ENCODE measurements at places on chromosomes 7 and 10.

GRCh38 chr7:138396251-138397070 lies 63.6 kb upstream of the TRIM24 start:
- DNase-seq = no peak

DNA sequence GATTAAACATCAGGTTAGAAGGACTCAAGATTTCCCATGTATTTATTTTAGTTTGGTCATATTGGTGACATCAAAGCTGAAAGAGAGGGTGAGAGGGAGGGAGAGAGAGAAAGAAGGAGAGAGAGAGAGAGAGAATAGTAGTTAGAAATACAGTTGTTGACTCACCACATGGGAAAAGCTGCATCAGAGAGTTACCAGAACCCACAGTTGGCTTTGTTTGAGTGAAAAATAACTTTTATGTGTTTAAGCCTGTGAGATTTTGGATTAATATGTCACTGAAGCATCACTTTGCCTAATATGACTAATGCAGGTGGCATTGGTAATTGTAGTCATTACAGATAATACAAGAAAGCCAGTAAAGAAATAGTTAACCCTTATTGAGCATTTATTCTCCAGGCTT lies 303.9 kb downstream of the REEP3 start:
- no peak for DNase-seq

DNA sequence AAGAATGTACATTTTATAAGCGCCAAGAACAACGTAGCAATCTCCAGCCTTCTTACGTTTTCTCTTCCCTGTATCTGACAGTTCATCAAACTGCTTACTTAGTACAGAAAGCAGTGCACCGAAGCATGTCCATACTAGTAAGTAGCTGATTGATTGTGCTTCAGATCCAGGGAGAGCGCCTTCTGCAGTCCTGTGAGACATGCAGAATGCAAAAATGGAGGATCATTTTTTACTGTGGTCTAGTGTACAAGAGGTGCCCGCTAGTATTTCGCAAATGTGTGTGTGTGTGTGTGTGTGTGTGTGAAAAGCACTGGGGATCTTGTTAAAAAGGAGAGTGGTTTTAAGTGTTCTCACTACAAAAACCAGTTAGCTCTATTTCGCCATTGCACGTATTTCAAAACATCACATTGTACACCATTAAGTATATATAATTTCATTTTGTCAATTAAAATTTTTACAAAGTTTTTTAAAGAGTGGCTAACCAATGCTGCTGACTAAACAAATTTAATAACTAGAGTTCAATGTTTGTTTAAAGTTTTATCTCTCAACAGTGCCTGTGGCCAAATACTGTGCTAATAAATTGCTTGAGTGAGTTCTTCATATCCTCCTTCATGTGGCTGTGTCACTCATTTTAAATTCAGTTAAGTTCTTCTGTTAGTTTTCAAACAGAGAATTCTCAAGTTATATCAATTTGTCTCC lies 99.6 kb downstream of the ZMYND11 start:
- DNase-seq = no peak

DNA sequence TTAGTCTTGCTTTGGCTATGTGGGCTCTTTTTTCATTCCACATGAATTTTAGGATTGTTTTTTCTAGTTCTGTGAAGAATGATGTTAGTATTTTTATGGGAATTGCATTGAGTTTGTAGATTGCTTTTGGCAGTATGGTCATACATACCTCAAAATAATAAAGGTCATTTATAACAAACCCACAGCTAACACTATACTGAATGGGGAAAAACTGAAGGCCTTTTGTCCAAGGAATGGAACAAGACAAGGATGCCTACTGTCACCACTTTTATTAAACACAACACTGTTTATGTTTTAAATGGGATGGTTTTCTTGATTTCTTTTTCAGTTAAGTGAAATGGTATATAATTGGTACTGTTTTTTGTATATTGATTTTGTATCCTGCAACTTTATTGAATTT lies 84.3 kb downstream of the CCDC7 start:
- no peak for DNase-seq

DNA sequence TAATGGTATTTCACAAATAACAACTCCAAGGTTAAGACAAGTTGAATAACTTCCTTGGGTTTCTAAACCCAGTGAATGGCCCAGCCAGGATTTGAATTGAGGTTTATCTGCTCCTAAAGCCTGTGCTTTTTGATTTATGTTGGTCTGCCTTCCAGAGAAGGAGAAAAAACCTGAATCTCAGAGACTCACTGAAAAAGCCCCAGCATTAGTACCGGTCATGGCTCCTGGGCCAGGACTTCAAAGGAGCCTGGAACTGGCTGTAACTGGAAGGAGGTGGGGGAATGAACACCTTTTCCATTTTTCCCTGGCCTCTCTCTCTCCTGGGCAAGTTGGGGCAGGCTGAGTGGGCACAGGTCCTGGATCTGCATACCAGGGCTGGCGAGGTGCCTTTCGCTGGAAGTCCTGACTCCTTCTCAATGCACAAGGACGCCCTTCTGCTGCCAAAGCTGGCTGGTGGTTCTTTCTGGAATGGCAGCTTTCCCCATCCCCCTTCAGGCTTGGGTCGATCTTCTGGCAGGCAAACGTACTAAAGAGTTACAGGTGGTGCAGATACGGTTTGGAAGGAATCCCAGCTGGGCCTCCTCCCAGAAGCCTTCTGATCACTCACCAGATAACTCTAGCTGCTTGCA lies 268.2 kb downstream of the PTEN start:
- no peak for DNase-seq

DNA sequence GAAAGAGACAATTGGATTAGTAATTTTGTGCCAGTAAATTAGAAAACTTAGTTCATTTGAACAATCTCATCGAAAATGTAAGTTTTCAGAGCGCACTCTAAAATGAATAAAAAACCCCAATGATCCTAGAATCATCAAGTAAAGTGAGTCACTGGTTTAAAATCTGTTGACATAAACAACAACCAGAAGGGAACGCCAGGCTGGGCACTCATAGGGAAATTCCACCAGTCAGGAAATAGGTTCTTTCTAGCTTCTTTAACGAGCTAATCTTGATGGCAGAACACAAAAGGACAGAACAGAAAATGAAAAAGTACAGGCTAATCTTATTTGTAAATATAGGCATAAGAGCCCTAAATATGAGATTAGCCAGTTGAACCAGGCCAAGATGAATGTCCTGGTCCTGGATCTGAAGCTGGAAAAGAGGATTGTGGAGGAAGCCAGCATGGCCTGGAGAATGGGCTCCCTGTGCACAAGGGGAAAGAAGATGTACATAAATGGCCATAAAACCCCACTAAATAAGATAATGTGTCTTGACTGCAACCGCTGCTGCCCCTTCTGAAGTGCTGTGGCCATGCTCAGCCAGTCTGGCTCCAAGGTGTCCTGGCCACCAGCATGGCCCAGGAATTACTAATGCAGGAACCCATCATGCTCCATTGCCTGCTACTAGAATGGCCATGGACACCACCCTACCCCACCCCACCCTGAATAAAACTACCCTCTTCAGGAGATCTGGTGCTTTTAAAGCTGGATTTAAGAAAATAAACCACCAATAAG lies 114.0 kb downstream of the WDFY4 start:
- no peak for DNase-seq

DNA sequence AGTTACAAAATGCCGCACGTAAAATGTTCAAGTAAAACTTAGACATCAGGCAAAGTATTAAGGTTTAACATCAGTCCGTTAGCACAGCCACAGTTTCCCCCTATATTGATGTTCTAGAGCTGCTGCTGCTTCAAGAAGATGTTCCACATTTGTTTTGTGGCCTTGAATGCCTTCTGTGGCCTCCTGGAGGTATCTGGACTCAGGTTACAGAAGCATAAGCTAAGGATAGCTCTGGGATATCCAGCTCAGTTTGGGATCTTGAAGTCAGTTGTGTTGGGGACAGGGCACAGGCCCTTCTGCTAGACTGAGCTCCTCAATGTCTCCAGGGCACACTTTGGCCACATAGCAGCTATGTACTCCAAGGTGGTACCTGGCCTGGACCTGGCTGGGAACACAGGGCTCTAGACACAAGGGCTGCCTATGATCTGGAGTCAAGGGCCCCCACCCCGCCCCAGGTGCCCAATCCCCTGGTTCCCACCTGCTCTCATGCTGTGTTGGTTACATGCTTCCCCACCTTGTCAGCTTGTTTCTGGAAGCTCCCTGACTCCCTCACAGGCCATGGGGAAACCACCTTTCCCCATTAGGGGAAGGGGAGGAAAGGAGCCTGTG lies 4.7 kb downstream of the PYROXD2 start:
- DNase-seq = no peak

DNA sequence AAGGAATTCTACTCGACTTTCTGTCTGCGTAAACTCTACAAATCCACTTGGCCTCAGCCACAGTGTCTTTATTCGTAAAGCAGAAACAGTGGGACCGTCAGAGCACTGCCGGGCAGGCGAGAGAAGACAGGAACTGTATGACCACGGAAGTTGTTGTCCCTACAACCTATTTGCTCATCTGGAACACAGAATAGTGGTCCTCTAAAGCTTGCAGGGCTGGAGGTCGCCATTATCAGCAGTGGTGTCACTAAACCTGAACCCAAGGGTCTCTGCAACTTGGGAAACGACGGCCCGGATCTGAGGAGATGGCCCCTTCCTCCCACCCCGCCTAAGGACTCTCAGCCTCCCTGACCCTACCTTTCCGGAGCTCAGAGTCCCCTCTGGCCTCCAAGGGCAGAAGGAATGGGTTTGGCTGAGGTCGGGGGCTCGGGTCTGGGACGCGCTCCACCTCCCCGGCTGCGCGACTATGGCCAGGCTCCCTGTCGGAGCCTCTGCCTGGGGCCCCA lies 442 bp downstream of the STYXL1 start:
- no peak for DNase-seq

DNA sequence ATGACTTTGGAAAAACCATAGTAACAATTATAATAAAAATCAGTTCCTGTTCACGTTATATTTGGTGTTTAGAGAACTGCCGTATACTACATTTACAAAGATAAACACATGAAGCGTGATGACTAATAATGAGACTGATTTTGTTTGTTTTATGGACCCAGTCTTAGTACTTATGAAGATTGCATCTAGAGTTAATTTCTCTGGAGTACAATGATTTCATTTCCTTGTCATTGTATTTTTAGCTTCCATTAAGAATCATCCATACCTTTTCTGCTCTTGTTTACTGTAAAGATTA lies 2.9 kb downstream of the RBM20 start:
- no peak for DNase-seq

DNA sequence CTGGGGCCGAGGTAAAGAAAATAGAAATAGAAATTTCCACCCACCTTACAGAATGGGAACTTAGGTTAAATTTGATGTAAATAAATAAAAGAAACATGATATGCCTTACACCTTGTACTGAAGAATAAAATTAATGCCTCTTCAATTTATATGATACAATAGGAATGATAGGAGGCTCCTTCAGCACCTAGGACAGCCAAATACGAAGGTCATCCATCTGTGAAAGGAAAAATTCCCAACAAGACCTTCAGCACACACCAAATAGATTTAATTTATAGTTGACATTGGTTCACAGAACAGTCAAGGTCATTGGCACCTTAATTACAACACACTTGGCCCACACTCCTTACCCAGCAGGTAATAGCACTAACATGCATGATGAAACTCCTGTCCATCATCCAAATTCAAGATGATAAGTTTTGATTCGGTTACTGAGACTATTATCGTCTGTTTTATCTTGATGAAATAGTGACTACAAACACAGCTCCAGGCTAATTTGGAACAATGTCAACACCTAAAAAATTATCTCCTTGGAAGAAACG lies 250.9 kb downstream of the SNX13 start:
- DNase-seq = no peak

DNA sequence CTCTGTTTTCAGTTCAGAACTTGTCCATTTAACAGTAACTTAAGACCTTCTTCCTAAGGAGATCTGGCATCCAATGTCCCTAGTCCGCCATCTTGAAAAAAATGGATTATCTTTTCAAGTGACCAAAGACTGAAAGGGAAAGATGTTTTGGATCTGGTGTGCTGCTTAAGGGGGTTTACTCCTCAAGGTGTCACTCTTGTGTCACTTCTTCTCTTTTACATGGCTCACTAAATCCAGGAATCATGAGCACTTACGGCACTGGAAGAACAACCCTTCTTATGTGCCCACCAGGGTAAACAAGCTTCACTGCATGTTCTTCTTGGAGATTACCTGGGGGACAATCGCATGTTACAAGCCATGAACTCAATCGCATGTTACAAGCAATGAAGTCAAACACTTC lies 43.7 kb downstream of the ANXA8 start:
- no peak for DNase-seq

DNA sequence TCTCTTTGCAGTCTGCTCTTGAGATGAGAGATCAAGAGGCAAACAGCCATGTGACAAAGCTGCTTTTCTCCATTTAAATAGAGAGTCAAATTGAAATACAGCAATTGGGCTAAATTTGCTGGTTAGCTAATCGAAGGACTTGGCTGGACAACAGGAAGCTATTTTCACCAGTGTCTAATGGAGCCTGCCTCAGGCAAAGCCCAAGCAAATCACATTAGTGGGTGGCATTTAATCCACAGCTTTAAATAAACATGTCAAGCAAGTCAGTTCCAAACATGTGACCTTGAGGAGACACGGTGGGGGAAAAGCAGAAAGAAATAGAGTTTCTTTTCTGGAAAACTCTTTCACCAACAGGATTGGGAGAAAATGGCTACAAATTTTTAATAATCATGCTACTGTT lies 180.5 kb upstream of the AOAH start:
- DNase-seq = no peak

DNA sequence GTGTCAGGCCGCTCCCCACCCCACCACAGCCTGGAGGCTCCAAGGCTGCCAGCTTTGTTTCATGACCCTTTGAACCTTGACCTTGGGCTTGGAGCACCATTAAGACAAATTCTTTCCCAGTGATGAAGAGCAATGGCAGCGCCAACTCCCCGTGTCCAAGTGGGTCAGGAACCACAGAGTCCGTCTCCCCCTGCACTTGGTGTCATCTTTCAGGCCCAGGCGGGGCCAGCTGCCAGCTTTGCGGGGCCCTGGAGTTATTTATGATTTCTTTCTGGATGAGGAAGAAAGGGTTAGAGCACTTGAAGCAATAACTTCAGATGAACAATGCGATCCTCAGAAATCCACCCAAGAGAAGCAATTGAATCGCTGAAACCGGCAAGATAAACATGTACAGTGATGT lies 110.8 kb downstream of the MYL10 start:
- no peak for DNase-seq

GRCh38 chr10:77965294-77965693 lies 38.7 kb upstream of the DLG5 start:
- no peak for DNase-seq

- no peak for DNase-seq
Observed at GRCh38 chr7:8491106-8491505, 57.7 kb downstream of the NXPH1 start.

DNA sequence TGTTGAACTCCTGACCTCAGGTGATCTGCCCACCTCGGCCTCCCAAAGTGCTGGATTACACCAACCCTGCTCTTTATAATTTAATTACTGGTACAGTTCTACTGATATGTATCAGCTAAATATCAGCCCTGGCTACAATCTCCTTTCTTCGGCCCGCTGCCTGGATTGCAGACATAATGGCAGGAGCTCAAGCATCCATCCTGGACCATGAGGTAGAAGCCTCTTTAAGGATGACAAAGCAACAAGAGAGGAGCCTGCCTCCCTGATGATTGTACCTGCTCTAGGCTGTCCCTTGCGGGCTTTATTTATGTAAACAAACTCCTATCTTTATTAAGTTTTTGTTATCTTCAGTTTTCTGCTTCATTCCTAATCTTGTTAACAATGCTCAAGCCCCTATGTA lies 5.6 kb upstream of the PSAP start:
- no peak for DNase-seq

All from stimulated activated CD4-positive, alpha-beta T cell treated with anti-CD3 and anti-CD28 coated beads, Interleukin-1b, Interleukin-23, amount 100 ng/mL, for 1 hour (primary cell).